ENCODE measurements at places on chromosomes 11 and 22. TPM values are rescaled to one million over a fixed set of nuclear protein-coding genes. Genes with fewer than 3 reads are reported as not detected.

DBX1 gene
- total RNA-seq = not detected

NPTXR gene
- total RNA-seq = 2.6 TPM

KLHDC7B gene
- total RNA-seq = 0.13 TPM

MIAT gene
- 0.78 TPM for total RNA-seq

GNG3 gene
- total RNA-seq = not detected

Measured in articular chondrocyte of knee joint (primary cell).